CD4-positive, alpha-beta T cell treated with Interleukin-15 for 4 hours (primary cell): ENCODE measurements at places on chromosomes 6 and 20.

DNA sequence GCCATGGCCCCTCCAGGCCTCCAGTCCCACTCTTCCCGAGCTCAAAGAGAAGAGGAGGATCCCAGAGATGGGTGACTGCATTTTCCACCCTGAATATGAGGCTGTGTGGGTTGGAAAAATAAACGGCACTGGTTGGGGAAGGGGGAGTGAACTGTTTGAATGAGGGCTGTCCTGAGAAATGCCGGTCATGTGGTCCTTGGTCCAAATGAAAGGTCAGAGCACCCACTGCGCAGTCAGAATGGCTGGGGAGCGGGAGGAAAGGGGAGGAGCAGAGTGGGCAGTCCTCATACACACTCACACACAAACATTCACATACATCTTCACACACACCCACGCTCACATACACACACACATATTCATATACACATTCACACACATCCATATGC, 83.1 kb downstream of the MRPL14 start:
- DNase-seq, result no peak

DNA sequence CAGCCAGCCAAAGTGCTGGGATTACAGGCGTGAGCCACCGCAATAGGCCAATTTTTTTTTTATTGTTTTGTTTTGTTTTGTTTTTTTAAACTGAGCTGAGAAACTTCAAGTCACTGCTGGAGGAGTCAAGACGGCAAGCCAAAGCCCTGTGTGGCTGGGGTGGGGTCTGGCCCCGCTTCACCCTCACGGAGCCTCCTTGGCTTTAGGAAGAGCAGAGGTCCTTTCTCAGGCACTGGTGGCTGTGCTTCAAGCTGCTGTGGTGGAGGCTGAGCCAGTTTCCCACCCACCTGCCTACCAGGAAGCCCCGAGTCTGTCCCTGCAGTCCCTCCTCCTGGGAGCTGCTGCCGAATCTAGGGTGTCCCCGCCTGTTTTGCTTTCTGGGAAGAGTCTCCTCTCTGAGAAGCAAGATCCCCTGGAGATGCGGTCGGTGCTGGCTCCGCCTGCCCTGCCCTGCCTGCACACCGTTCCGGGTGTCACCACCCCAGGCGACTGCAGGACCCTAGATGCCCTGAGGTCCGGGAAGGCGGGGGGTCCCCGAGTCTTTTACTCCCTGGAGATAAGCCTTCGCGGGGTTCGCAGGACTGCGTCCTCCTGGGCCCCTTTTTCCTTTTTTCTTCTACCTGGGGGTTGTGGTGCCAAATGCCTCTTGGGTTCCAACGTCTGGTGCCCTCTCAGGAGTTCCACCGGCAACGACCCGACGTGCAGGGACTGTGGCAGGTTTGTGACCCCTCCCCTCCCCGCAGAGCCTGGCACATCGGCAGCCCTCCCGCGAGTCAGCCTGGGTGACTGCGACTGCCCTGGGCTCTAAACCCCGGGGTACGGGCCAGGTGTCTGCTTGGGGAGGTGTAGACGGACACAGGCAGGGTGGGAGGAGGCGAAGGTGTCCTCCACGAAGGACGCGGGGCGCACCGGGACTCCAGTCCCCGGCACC, 100.7 kb downstream of the TAF4 start:
- DNase-seq, result no peak

DNA sequence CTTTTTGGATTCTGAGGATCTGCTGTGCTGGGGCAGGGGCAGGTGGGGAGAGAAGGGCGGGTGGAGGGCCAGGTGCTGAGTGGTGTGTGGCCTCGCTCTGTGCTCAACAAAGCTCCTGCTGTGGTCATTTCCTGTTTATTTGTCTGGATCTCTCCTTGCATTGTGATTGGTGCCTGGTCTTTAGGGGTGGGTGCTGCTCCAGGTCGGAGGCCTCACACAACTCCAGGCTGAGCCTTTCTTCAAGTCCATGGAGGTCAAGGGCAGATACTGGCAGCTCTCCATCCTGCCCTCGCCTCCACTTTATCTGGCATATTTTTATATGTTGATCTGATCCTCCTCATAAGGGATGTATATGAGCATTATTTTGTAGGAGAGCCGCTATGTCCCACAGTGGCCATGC, 36.2 kb downstream of the HLA-F start:
- no peak for DNase-seq

DNA sequence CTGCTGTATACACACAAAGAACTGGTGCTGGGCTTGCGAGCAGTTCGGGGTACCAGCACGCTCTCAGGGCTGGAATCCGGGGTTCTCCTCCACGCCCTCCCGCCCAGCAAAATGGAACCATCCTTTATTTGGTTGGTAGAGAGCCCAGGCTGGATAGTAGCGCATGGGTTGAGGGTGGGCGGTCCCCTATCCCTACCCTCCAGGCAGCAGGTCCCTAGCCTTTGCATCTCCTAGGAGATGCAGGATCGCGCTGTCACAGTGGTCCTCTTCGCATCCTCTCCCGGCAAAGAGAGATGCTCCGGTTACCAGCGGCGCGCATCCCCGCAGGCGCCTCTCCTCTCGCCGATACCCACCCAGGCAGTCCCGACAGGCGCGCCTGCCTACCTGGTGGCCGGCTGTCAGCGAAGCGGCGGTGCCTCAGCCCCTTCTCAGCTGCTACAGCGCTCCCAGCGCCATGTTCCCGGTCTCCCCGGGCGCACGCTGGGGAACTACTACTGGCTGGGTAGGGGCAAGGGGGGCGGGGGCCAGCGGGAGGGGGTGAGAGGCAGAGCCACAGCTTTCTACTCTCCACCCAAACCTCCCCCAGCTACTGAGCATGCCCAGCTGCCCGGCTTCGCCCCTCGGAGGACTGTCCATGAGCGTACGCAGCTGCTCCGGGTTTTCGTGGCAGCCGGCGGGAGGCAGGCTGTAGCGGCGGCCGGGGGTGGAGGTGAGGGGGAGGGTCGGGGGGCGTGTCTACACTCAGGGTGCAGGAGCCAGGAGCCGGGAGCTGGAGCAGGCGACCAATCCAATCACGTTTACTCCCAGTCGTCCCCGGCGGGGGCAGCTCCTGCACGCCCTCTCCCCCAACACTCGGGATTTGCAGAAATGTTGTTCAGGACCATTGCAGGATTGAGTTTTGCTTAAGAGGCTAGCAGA, at the start of gene PAK5:
Gene PAK5, minus strand, starts transcription at position 699 of the 918 bp plus-strand sequence. CDS start 194,748 bp downstream, outside the sequence.
- no peak for DNase-seq

- DNase-seq, result no peak
These were observed 528.1 kb downstream of the CDH26 start for GRCh38 chr20:60486315-60486714.

DNA sequence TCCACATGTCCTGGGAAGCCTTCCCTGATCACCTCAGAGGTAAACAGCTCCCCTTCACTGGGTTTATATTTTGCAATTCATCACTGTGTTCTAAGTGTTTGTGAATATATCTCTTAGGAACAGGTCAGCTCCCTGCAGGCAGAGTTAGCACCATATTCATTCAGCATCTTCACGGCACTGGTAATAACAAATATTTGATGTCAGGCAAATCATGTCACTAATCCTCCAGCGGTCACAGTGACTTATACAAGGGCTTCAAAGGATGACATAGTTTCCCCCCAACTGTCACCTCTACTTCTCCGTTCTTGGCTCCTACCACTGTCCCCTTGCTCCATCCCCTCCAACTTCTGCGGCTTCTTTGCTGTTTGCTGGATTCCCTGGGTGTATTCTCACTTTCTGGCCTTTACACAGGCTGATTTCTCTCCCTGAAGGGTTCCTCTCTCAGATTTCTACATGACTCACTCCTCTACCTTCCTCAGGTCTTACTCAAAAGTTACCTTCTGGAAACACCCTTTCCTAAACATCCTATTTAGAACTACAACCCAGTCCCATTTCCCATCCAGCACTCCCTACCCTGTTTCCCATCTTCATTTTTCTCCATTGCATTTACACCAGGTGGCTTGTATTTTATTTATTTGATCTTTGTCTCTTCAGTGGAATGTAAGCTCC, 66.6 kb downstream of the NHLRC1 start:
- DNase-seq, result no peak

DNA sequence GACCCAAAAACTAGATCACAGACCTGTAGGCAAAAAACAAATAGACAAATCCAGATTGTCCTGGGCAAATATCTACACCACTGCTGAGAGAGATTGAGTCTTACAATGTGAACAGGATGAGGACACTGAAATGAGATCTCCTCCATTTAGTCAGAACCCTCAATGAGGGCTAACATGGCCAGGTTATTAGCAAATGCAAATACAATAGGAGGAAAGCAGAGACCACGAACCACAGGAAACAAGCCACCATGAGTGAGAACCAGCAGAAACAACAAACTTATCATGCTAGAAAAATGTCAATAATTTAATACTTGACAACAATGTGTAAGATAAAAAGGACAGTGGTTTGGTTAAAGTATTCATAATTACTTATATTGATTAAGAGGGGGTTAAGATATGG, 162.8 kb downstream of the SYNE1 start:
- DNase-seq, result no peak

DNA sequence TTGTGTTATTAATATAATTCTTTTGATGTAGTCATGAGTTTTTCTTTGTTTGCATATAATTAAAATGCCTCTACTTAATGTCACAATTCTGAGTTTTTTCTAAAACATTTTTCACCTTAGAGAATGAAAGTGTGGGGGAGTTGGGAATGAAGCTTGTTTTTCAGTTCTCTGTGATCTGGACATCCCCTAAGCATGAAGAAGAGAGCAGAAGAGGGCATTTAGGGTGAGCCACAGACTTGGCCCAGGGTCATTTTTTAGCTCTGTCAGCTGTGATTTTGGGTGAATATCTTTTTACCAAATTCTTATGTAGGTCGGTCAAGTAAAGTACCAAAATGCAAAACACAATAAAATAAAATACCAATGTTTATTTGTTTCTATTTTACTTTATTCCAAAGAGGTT, 3.9 kb downstream of the OTOR start:
- no peak for DNase-seq

GRCh38 chr6:97240222-97240621, 42.8 kb downstream of the MMS22L start:
- no peak for DNase-seq

DNA sequence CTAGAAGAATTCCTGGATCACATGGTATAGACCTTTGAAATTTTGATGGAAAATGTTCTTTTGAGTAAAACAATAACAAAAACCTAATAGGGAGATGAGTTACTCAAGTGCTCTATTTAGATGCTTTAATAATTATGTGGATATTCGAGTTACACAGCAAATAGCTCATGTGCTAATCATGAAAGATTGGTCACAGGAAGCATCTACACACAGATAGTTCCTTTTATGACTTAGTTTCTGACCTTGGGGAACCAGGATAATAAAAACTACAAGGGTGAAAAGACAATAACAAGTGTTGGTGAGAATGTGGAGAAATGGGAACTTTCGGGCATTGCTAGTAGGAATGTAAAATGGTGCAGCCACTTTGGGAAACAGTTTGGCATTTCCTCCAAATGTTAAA, 19.7 kb downstream of the UBE2V1 start:
- no peak for DNase-seq

DNA sequence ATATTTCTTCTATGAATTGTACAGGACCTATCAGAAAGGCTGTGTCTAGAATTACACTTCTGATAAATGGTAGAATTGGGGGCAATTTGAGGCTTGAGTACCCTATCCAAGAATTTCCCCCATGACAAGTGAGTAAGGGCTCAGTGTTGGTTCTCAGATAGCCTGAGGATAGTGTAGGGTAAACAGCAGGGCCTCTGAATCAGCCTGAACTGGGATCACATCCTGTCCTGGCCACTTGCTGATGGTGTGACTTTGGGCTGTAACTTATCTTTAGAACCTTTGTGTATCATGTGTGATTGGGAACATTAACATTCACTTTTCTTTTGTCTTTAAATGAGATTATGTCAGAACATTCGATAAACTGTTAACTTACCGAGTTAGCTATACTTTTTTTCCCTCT, 151.0 kb downstream of the CLIC5 start:
- no peak for DNase-seq

GRCh38 chr6:168025831-168026710, 28.6 kb downstream of the KIF25 start:
- DNase-seq, result no peak

- no peak for DNase-seq
These were observed 31.4 kb downstream of the COL11A2 start for GRCh38 chr6:33160728-33161344.

GRCh38 chr6:6417475-6417874, 97.0 kb upstream of the F13A1 start:
- DNase-seq, result no peak

DNA sequence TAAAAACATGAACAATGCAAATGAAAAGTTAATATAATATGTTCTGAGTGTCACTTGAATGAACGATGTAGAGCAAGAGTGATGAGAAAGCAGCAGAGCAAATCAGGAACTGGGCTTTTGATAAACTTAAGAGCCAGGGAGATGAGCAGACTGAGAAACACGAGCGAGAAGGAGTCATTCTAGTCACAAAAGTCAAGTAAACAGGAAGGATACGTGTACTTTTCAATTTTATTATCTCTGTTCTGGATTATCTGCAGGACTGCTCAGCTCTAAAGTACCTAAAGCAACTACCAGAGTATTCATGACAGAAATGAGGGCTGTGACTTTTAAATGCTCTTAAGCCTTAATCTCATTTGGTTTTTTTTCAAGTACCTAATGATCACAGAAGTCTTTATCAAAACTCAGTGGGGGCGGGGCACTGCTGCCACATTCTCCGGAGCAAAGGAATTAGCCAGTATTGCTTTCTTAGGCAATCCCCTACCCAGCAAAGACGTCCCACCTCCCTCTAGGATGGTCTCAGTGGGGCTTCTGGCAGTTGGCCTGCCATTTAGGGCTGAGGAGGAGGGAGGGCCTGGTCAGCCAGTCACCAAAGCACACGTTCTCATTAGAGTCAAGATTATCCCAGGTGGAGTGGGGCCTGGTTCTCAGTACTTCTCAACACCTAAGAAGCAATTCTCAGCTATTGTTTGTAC, 8.6 kb downstream of the MAN1A1 start:
- DNase-seq, result no peak

DNA sequence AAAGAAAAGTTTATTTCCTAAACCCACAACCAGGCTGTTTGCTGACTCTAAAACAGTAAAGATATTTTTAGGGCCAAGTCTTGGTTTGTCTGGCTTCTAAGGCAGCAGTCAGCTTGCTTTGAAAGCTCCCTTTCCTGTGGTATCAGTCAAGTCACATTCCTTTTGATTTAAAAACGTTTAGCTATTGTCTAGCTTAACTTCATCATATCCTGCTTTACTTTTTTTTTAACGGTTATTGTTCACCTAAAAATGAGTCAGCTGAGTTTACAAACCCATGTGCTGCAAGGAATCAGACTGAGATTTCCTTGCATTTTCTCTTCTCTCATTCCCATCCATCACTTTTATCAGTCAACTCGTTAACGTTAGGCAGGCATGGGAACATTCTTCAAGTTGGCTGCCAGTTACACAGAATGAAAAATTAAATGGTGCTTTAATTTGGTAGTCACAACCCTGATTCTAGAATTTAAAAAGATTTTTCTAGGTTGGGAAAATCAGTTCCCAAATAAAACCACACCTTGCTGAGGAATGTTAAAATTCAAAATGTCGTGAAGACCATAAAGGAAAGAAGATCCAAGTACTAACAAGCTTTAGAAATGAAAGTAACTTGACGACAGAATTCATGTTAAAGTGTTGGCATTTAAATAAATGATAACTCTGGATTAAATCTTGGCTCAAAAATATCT, 45.9 kb downstream of the ELOVL5 start:
- peak; percentile 60 for DNase-seq
